ENCODE measurements at places on chromosomes 3 and 15. TPM values are rescaled to one million over a fixed set of nuclear protein-coding genes. Genes with fewer than 3 reads are reported as not detected.

The GP9 gene
- total RNA-seq, result not detected

The ALDH1A3 gene
- 1,088 TPM for total RNA-seq

The ITIH1 gene
- 0.94 TPM for total RNA-seq

The DPPA2 gene
- total RNA-seq, result not detected

The ZNF774 gene
- 0.36 TPM for total RNA-seq

The XYLB gene
- total RNA-seq, result 3.8 TPM

The ZMYND10 gene
- 0.28 TPM for total RNA-seq

The CACNA2D3 gene
- total RNA-seq, result 4.6 TPM

DNA sequence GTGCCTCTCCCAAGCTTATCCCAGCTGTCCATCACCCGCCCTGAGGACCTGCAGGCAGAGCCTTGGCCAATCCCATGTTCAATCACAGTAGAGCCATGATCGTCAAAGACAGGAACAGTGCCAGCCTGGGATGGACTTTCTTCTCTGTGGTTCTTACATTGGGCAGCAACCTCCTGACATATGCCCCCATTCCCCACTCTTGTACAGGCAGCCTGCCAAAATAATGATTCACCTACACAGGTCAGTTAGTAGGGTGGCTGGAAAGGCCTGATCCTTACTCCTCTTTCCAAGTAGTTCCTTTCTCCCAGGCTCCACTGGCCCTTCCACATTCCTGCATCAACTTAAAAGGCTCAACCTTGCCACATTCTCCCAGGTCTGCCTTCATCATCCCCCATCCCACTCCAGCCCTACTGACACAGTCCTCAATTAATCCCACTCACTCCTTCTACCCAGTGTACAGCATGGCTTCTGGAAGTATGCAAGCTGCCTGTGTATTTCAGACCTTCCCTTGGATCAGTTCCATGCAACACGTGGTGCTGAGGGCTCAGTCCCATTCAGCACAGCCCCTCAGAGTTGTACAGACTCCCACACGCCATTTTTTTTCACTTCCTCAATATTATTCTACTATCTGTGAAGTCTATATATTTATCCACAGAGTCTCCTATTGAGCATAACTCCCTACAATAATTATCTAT, 189.8 kb downstream of the NTRK3 start:
- DNase-seq, result no peak

GRCh38 chr3:175346573-175347356, 487.6 kb downstream of the NAALADL2 start:
- DNase-seq, result no peak

DNA sequence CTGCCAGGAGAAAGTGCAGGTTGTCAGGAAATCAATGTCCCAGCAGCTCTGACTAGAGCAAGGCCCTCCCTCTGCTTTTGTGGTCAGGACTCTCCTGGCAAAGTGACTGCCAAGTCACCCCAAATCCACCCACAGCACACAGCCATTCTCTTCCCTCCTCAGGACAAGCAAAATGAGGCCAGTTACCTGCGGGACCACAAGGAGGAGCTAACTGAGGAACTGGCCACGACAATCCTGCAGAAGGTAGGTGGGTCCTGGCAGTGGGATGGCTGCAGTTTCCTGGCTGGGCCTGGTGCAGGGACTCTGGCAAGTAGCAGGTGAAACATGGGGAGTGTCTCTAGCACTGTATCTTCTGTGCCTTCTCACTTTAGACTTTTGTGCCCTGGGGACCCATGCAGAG, 142.5 kb upstream of the EIF1B start:
- no peak for DNase-seq

- no peak for DNase-seq
Observed at GRCh38 chr15:69027976-69028518, 13.6 kb downstream of the NOX5 start.

DNA sequence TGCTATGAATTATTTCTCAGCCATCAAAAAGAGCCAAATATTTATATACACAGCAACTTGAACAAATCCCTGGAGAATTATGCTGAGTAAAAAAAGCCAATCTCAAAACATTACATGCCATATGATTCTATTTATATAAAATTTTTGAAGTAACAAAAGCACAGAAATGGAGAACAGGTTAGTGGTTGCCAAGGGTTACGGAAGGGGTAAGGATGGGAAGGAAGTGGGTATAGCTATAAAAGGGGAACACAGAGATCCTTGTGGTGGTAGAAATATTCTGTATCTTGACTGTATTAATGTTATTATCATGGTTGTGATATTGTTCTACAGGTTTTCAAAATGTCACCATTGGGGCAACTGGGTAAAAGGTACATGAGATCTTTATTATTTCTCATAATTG, 62.3 kb upstream of the ASB14 start:
- no peak for DNase-seq

GRCh38 chr3:148077318-148077923, 620.3 kb upstream of the AGTR1 start:
- no peak for DNase-seq

DNA sequence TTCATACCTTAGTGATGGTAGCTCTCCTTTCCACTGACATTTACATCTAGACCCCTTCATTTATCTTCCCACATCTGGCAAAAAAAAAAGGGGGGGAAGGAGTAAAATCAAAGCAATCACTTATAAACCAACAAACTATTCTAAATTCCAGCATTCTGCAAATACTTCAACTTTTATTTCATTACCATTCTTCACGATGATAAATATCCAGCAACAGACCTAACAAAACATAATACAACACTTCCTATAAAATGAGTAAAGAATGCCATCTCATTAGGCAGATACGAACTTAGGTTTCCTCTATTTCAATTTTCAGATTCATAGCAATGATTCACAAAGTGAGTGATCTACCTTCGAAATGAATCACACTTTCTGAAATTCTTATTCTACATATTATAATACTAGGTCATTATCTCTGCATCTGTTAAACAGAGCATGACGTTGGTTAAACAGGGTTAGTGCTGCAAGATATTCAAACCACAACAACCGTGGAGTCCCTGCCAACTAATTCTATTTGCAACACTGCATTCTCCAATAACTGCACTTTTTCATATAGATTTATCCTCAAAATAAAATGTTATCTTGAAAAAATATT, at the start of gene LRRFIP2:
LRRFIP2 (minus strand) TSS at position 51 of the 595 bp plus-strand sequence. CDS start 25,599 bp downstream, outside the sequence.
- DNase-seq, result no peak

DNA sequence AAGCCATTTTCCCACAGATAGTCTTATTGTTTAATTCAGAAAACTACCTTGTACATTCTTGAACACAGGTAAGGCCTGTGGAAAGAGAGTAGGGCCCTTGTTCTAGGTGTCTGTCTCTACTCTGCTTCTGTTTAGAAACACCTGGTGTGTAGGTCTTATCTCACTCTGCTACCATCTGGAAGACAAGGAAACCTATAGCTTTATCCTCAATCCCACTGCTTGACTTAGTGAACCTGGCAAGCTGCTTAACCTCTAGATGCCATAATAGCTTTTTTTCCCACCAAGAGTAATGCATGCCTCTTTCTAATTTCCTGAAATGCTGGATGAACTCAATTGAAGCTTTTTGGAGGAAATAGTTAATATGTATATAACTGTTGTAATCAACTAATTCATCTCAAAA, 82.6 kb upstream of the RAP2B start:
- no peak for DNase-seq

GRCh38 chr3:105953831-105954230, 85.0 kb upstream of the CBLB start:
- no peak for DNase-seq

GRCh38 chr3:168820810-168821415, 725.2 kb upstream of the GOLIM4 start:
- DNase-seq, result no peak
